ENCODE measurements at places on chromosomes 16 and 17. TPM values are rescaled to one million over a fixed set of nuclear protein-coding genes. Genes with fewer than 3 reads are reported as not detected.

- DNase-seq: peak; percentile 24
Measured at GRCh38 chr16:68902003-68902968, 59.0 kb downstream of the TANGO6 start.

DNA sequence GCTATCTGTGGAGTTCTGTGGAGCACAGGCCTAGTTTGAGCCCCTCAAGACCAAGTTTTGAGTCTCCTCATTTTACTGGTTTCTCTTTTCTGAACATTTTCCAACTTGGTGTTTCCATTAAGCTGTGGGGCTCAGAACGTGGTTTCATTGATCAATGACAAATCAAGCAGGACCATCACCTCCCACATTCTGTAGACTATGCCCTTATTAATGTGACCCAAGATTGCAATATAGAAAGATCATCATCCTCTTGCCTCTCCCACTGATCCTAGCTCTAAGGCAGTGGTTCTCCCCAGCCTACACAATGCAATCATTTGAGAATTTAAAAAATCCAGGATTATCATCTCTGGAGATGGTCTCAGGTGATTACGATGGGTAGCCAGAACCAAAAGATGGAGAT is 15.8 kb upstream of the OSGIN1 start:
- no peak for DNase-seq

DNA sequence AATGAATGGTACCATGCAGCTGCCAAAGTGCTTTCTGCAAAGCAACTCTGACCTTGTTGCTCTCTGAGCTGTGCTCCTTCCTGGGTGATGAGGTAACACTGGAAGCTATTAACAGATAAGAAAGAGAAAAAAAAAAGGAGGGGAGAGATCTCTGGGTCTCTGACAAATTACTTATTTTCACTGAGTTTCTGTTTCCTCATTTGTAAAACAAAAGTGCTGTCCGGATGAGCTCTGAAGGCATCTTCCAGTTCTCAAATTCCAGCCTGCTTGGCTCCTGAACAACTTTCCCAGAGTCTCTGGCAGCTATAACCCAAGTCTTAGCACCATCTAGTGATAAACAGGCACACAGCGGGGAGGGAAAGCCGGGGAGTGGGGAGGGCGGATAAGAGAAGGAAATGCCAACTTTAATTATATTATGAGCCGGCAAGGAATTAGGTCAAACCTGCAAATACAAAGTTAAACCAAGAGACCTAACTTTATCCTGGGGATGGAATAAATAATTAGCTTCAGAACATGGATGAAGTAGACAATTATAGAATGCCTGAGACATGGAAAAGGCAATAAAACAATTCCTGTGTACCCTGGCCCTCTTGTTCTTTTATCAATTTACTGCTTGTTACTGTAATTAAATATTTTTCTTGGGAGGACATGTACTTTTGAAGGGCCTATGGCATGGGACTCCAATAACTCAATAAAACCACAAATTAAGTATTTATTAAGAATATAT is 61.3 kb upstream of the KIFC3 start:
- DNase-seq: no peak

DNA sequence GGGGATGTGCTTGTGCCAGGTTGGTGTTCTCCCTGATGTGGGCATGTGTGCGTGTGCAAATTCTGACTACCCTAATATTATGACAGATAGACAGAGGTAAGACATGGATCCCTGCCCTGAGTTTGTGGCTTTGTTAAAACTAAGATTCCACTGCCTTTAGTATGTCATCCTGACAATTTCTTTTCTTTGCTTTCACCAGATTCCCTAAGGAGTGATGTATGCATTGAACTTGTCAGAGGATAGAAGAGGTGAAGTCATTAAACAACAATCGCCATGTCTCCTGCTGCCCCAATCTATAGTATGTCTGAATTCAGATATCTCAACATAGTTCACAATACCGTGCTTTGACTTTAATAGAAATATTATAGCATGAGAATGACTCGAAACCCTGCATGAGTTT is 137.1 kb upstream of the ELAC2 start:
- no peak for DNase-seq

DNA sequence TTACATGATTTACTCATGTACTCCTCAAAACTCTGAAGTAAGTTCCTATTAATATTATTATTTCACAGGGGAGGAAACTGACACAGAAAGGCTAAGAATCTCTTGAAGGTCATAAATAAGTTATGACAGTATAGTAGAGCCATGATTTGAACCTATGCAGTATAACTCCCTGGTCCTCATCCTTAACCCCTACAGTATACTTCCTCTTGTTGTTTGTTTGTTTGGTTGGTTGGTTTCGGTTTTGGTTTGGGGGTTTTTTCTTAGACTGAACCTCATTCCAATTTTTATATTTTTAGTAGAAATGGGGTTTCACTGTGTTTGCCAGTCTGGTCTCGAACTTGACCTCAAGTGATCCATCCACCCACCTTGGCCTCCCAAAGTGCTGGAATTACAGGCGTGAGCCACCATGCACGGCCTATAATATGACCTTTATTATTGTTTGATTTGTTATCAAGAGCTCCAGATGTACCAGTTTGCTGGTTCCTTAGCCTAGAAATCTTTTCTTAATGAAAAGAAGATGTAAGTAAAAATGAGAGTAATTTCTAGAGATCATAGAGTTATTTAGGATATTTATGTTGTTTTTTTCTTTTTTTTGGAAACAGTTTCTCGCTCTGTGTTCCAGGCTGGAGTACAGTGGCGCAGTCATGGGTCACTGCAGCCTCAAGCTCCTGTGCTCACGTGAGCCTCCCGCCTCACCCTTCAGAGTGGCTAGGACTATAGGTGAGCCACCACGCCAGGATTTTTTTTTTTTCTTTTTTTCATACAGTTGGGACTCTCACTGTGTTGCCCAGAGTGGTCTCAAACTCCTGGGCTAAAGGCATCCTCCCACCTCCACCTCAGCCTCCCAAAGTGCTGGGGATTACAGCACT is 4.8 kb downstream of the PRR11 start:
- DNase-seq: no peak

Gene KRTAP4-6
- total RNA-seq: not detected

Gene RCVRN
- not detected for total RNA-seq

DNA sequence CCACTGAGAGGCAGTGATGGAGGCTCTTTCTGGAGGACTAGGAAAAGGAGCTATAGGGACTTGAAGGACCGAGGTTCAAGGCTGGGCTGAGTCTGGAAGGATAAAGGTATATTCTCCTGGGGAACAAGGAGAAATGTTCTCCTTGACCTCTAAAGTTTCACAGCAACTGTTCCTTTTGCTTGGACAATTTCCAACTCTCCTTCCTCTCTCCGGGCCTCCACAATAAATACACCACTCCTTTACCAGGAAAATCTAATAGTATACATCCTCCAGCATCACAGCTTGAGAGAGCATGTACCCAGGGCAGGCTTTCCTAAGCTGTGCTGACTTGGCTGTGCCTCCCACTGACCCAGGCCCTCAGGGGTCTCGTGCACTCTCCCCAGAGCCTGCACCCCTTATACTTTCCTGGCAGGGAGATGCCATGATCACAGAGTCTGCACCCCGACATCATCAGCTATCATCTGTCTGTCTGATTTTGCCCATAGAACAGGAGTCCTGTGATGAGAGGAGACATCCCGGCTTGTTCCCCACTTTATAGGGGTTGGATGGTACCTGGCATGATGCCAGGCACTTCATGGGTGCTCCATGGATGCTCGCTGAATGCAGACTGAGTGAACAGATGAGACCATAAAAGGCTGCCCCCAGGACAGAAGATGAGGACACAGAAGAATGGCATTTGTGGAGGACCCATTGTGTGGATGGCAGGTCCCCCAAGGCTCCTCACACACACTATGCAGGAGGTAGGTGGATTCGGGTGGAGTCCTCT is 582.6 kb upstream of the CDH5 start:
- no peak for DNase-seq

GRCh38 chr16:15961060-15961511 is 11.7 kb downstream of the ABCC1 start:
- DNase-seq: peak; percentile 90

Gene RTN4RL1
- 0.49 TPM for total RNA-seq

- DNase-seq: no peak
Measured at GRCh38 chr16:79482011-79482410, 118.5 kb downstream of the MAF start.

Gene SCIMP
- total RNA-seq: 0.54 TPM

DNA sequence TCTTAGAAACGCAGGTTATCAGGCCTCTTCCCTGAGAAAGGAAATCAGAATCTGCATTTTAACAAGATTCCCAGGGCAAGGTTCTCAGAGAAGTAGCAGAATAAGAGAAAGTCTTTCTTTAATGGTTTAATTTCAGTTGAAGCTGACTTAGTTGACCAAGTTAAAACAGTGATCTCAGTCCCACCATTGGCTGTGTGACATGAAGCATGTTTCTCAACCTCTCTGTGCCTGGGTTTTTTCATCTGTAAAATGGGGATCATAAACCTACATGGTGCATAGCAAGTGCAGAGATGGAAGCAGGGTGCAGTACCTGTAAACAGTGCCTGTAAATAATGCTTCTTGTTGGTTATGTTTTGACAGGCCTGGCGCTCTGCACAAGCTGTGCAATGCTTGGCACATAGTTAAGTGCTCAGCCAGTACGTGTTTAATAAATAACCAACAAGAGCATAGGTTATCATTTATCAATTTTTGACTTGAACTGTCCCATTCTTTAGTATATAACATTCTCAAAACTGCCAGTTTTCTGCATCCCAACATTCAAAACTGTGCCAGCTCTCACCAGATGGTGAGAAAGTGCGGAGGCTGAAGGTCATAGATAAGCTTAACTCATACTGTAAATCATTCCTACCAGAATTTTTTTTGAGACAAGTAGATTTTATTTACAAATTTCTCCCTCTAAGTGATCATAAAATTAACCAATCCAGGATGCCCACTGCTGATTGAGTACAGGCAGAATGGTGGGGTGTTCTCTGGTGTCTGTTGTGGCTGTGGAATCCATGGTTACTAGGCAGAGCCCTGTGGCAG is 6.9 kb downstream of the C17orf67 start:
- DNase-seq: no peak

Gene TP53TG3C
- total RNA-seq: not detected

GRCh38 chr17:44633998-44634397 is 22.3 kb upstream of the MEIOC start:
- no peak for DNase-seq

GRCh38 chr16:89201439-89202377 is 1.4 kb upstream of the SLC22A31 start:
- peak; percentile 85 for DNase-seq

GRCh38 chr17:72719206-72719577 is 373.3 kb downstream of the SLC39A11 start:
- no peak for DNase-seq

Gene CHST4
- total RNA-seq: 0.16 TPM

Gene SLC12A3
- not detected for total RNA-seq

Gene MARCHF10
- total RNA-seq: not detected

Gene CD300LB
- total RNA-seq: not detected

Gene ARHGDIG
- total RNA-seq: not detected

- no peak for DNase-seq
Measured at GRCh38 chr17:6772016-6772415, 4.0 kb upstream of the FBXO39 start.

- DNase-seq: no peak
Measured at GRCh38 chr16:12236589-12236988, 260.1 kb downstream of the SNX29 start.

DNA sequence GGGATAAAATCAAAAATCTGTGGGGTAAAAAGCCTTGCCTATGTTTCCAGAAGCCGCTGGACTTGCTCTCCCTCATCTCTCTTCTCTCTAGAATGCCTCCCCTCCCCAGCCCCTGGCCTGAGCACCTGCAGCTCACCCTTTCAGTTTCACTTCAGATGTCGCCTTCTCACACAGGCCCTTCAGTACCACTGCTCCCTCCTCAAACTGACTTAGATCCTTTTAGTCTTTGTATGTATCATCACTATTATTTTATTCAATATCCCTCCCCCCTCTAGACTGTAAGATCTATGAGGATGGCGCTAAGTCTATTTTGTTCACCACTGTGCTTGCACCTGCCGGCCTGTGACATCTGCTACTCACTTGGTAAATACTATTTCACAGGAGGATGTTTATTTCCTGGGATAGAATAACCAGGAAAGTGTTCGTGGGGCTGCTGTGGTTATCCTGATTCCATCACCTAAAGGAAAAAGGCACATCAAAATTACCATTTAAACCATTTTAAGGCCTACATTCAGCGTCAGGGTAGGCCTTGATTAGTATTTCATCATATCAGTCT is 122.3 kb downstream of the MRTFB start:
- DNase-seq: peak; percentile 59

Gene CFAP97D1
- not detected for total RNA-seq

DNA sequence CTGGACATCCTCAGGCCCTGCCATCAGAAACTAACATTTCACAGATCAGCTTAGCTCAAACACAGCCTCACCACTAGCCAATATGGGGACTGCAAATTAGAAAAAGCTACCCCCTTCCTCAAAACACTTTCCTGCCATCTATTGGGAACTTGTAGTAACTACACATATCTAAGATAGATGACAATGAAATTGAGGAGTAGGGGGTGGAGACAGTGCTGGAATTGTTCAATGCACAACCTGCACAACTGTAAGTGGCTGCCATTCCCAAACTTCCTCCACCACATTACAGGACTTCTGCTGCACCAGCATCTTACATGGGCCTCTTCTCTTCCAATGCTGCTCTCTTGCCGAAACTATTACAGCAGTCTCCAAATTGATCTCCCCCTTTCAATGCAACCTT is 21.9 kb downstream of the AIPL1 start:
- DNase-seq: no peak

Gene CCL1
- total RNA-seq: not detected

Gene NPIPB13
- total RNA-seq: 14.7 TPM

DNA sequence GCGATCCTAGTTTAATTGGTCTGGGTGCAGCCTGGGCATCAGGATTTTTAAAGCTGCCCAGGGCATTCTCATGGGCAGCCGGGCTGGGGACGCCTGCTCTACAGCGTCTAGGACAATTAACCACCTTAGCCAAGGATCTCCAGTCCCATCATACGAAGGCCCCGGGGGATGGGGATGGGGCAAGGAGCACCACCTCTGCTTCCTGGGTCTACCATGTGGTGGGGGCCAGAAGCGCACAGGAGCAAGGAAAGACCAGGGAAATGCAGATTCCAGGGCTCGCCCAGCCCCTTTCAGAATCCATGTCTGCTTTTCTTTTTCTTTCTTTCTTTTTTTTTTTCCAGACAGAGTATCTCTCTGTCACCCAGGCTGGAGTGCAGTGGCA is 29.3 kb downstream of the TBC1D16 start:
- DNase-seq: no peak

GRCh38 chr17:37744961-37745800 is at the start of gene HNF1B:
Gene HNF1B (minus strand): TSS chr17:37745059. CDS start chr17:37744884, 175 bp downstream.
- peak; percentile 55 for DNase-seq

Gene PLA2G10
- not detected for total RNA-seq

- no peak for DNase-seq
Measured at GRCh38 chr16:53848277-53848942, 144.5 kb downstream of the FTO start.

Gene NPIPA2
- total RNA-seq: 2.0 TPM

Gene FBXO39
- not detected for total RNA-seq

Gene CCDC92B
- 0.09 TPM for total RNA-seq

All from activated CD8-positive, alpha-beta T cell treated with anti-CD3 and anti-CD28 coated beads for 36 hours (primary cell).